ENCODE measurements at places on chromosomes 6 and 20.

GRCh38 chr6:87656857-87657256 lies 45.2 kb downstream of the AKIRIN2 start:
- H3K36me3 ChIP-seq, result peaks cover 35% of the 10 kb centered on the region
- 0 out of 2 replicates have a peak, but pooled peaks cover 2% of the 10 kb centered on the region for H3K27me3 ChIP-seq
- peak overlapping the region; percentile 55 for H3K27ac ChIP-seq
- no peak for DNase-seq
- peaks cover 76% of the 10 kb centered on the region for H3K4me1 ChIP-seq

GRCh38 chr6:118525913-118526780 lies 21.9 kb upstream of the PLN start:
- no peaks in the 10 kb centered on the region for H3K27me3 ChIP-seq
- no peak for DNase-seq
- peaks cover 8% of the 10 kb centered on the region for H3K4me1 ChIP-seq
- no peak overlapping the region for H3K27ac ChIP-seq
- H3K4me3 ChIP-seq, result no peak overlapping the region

DNA sequence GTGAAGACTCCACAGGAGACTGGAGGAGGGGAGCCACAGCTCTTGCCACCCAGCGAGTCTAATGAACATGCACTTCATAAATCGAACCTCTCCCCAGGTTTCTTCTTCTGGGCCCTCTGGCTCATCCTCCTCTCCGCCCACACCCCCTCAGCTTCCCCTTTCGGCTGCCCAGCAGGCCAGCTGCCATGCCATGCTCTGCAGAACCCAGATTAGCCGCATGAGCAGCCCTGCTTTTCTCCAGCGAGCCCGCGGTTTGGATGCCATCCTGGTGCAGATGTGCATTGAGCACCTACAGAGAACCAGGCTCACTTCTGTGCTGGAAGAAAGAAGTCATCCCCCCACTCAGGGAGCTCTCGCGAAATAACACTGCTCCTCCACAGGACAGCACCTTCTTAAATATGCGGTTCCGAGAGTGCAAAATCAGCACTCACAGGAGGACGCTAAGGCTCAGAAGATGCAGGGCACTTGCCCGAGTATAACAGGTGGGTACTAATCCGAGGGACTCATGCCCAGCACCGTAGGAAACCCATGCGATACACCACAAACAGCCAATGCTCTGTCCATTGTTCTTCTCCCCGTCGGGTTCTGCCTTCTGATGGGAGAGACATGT lies 143.0 kb upstream of the THBS2 start:
- no peak overlapping the region for H3K4me3 ChIP-seq
- H3K27ac ChIP-seq, result no peak overlapping the region
- no peak for DNase-seq
- no peaks in the 10 kb centered on the region for H3K36me3 ChIP-seq
- H3K4me1 ChIP-seq, result peaks cover 15% of the 10 kb centered on the region

GRCh38 chr6:36340618-36341454 lies 4.1 kb upstream of the BNIP5 start:
- H3K36me3 ChIP-seq, result no peaks in the 10 kb centered on the region
- DNase-seq, result peak; percentile 39
- no peak overlapping the region for H3K27ac ChIP-seq
- peaks cover 12% of the 10 kb centered on the region for H3K4me1 ChIP-seq
- peak overlapping the region; percentile 82 for H3K4me3 ChIP-seq

DNA sequence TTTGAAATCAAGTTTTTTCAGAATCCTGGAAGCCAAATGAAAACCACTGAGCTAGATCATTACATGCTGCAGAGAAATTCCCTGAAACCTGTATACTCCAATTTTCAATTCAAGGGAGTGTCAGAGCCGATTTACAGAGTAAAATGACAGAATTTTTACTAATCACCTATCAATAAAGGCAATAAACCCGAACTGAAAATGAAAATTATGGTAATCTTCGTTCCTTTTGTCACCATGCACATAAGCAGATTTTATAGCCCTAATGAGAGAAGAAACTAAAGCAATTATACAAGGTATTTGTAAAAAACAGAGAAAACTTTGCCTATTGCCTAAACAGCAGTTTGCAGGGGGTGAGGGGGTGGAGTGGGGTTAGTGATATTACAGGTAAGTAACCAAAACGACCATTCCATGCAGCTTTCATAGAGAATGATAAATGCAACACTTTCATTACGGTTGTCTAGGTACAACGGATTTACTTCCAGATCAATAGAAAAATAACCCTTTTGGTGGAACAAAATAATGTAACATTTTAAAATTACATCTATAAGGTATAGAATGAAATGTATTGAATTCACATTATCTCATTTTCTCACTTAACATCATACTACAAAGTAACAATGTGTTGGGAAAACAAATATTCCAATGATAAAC lies 115.2 kb upstream of the BEND6 start:
- DNase-seq, result no peak
- H3K27ac ChIP-seq, result peak overlapping the region; percentile 29
- H3K36me3 ChIP-seq, result peaks cover 49% of the 10 kb centered on the region
- peaks cover 56% of the 10 kb centered on the region for H3K4me1 ChIP-seq

- H3K36me3 ChIP-seq, result peaks cover 7% of the 10 kb centered on the region
- no peaks in the 10 kb centered on the region for H3K27me3 ChIP-seq
- no peaks in the 10 kb centered on the region for H3K4me1 ChIP-seq
- no peak overlapping the region for H3K4me3 ChIP-seq
These were observed 731.3 kb upstream of the NRSN1 start for GRCh38 chr6:23394681-23395080.

DNA sequence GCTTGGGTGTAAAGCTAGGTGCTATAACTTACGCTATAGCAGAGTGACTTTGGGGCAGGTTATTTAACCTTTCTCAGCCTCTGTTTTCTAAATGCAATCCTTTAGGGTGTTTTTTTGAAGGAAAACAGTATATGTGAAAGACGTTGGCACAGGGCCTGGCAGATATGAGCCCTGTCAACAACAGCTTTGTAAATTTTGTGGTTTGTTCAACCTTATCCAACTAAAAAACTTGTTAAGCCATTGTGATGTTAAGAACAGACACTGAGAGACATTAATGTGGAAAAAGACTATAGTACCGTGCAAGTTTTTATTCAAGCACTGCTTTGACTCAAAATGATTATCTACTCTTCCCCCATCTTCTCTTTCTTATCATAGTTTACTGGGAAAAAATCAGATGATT lies 8.2 kb downstream of the HECA start:
- DNase-seq, result no peak
- H3K36me3 ChIP-seq, result peaks cover 10% of the 10 kb centered on the region
- H3K27me3 ChIP-seq, result no peaks in the 10 kb centered on the region

All from HFFc6 (cell line).